ENCODE measurements at places on chromosomes 2 and 18.

- no peak for DNase-seq
Observed at GRCh38 chr2:187299122-187299906, 148.7 kb downstream of the CALCRL start.

GRCh38 chr2:4792126-4792525 lies 900.1 kb upstream of the SOX11 start:
- no peak for DNase-seq

DNA sequence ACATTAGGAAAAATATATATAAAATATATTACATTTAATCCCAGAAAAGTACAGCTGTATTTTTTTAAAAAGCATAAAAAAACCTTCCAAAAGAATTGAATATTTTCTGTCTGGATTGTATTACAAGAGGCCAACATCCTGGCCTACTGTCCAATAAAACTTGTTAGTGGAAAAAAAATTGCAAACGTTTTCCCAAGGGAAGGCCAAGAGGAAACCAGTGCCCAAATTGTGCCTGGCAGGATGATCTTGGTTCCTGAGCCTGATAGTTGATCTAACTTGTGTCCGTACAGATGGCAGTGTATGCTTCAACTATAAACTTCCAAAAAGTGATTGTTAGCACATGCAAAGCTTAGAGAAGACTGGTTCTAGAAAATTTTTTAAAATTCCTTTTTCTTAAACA lies 90.6 kb upstream of the LPIN2 start:
- DNase-seq: no peak

DNA sequence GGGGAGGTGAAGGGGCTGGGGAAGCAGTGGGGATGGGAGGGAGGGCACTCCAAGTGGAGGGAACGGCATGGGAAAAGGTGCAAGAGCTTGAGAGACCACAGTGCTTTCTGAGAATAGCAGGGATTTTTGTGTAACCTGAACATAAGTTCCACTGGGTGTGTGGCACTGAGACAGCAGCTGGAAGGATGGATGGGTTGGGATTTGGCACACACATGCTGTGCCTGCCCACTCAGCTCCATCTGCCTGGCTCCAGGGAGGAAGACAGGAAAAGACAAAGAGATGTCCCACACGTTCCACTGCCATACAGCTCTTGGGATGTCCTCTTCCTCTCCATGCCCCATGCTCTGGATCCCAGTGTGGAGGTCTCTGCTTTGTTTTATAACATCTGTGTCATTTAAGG lies 114.1 kb upstream of the TEX51 start:
- DNase-seq: peak; percentile 19

- no peak for DNase-seq
Observed at GRCh38 chr2:216585441-216585840, 47.8 kb upstream of the IGFBP2 start.

GRCh38 chr2:240930631-240931318 lies 24.6 kb downstream of the CROCC2 start:
- no peak for DNase-seq

- no peak for DNase-seq
Observed at GRCh38 chr2:203869223-203870042, 1.9 kb downstream of the CTLA4 start.

- peak; percentile 76 for DNase-seq
Observed at GRCh38 chr2:42927334-42928160, 135.2 kb upstream of the HAAO start.

Data from left hindlimb (tissue), 1 donor.